ENCODE measurements at places on chromosomes 3 and 15.

DNA sequence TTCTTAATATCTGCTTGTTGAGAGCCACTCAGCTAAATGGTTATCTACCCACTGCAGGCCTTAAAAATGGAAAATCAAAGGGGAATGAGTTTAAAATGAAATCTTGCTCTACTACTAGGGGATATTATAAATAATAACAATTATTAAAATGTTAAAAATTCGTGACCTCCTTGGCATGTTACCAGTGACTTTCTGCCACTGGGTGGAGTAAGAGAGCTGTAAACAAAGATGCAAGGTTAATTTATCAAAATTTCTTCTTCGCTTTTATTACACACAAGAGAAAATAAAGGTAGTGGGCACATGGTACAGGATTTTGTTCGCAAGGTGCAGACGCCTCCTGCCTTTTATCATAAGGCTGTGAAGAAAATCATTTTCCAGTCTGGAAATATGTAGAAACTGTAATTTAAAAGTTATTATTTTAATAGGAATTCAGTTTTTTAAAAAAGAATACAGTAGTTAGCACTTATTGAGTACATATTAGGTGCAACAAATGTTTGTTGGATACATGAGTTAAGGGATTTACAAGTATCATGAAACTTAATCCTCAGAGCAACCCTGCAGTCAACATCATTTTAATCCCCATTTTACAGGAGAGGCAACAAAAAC lies 272.6 kb downstream of the SUCLG2 start:
- DNase-seq, result no peak

- no peak for DNase-seq
These were observed 124.0 kb upstream of the PLXNA1 start for GRCh38 chr3:126858887-126859286.

DNA sequence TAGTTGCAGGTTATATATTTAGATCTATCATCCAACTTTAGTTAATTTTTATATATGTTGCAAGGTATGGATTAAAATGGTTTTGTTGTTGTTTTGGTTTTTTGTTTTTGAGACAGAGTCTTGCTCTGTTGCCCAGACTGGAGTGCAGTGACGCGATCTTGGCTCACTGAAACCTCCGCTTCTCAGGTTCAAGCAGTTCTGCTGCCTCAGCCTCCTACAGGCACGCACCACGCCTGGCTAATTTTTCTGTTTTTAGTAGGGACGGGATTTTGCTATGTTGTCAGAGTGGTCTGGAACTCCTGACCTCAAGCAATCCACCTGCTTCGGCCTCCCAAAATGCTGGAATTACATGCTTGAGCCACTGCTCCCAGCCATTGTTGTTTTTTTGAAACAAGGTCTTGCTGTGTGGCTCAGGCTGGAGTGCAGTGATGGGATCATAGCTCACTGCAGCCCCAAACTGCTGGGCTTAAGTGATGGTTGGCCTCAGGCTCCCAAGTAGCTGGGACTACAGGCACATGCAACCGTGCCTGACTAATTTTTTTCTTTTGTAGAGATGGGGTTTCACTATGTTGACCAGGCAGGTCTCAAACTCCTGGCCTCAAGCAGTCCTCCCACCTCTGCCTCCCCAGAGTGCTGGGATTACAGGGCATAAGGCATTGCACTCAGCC lies 92.0 kb downstream of the ZNF609 start:
- no peak for DNase-seq

- peak; percentile 58 for DNase-seq
These were observed at the start of gene IGSF11 for GRCh38 chr3:119034256-119035013. IGSF11 (minus strand) TSS chr3:119034846; CDS start chr3:119034582, 264 bp downstream.

DNA sequence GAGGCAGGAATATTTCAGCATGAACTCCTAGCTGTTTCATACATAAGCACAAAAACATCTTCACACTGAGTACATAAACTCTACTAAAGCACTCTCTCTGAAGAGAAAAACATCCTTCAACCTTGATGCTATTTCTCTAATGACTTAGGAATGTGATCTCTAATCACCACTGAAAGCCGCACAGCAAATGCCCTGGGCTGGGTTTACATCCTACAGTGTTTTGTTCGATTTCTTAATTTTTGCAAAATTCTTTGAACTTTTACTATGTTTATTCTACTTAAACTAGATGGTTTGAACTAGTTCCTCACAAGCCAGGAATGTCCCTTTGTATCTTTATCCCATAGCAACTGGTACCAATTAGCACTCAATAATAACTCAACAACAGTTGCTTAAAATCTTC lies 130.9 kb upstream of the ABI3BP start:
- no peak for DNase-seq
